Osteocyte (in vitro differentiated cells): ENCODE measurements at places on chromosomes 12 and 14. TPM values are rescaled to one million over a fixed set of nuclear protein-coding genes. Genes with fewer than 3 reads are reported as not detected.
A peak's percentile ranks its signal among the peaks of the same experiment; 100 is the strongest.

- H3K27ac ChIP-seq, result no peak overlapping the region
- H3K4me1 ChIP-seq, result no peaks in the 10 kb centered on the region
- no peak overlapping the region for H3K4me3 ChIP-seq
- DNase-seq, result no peak
- H3K27me3 ChIP-seq, result peaks cover 53% of the 10 kb centered on the region
Measured at GRCh38 chr14:61872452-61872851, 110.2 kb downstream of the SNAPC1 start.

DNA sequence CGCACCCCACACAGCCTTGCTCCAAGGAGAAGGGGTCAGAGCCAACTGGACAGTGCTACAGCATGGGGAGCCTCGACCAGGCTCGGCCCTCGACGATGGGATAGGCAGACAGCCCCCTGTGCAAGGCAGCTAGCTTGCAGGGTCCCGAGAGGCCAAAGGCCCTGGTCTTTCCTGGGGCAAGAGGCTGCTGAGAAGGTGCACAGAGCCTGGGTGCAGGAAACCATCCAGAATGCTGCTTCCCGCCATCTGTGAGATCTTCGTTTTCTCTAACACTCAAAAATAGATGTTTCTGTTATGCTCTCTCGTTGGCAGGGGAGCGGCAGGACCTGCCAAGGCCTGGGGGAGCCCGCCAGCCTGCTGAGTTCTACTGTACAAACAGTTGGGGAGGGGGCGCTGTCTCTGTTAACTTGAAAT lies 168.0 kb upstream of the RTL1 start:
- peak overlapping the region; percentile 90 for H3K27ac ChIP-seq
- DNase-seq, result peak; percentile 69
- no peaks in the 10 kb centered on the region for H3K27me3 ChIP-seq
- H3K4me1 ChIP-seq, result peaks cover 44% of the 10 kb centered on the region

DNA sequence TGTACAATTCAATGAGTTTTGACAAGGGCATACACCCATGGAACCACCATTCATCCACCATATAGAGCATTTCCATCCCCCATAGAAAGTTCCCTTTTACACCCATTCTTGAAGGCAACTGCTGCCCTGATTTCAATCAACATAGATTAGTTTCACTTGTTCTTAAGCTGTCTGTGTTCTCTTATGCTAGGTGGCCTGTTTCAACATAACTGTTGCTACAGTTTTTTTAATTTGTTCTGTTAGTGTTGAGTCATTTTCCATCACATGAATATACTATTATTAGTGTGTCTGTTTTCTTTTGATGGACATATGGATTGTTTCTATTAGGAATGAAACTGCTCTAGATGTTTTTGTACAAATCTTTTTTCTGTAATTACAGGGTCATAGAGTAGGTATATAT lies 123.4 kb downstream of the PTPRQ start:
- H3K27ac ChIP-seq, result peak overlapping the region; percentile 80
- DNase-seq, result no peak
- H3K27me3 ChIP-seq, result no peaks in the 10 kb centered on the region
- H3K4me1 ChIP-seq, result peaks cover 37% of the 10 kb centered on the region
- peaks cover 3% of the 10 kb centered on the region for H3K36me3 ChIP-seq

DNA sequence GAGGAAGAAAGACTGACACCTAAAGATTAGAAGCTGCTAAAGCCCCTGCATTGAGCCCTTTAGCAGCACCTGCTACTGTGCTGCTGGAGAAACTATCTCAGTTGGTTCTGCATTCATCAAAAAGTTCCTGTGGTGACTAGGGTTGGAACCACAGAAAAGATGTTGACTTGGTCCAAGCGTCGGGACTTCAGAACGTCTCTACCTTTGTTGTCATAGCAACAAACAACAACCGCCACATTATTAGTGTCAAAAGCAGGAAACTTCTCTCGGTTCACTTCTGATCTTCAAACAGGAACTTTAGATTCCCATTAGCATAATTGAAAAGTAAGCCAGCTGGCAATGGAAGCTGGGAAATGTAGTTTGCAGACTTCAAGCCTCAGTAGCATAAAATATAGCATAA lies 368.0 kb downstream of the SEC23A start:
- H3K4me3 ChIP-seq, result no peak overlapping the region
- no peak overlapping the region for H3K27ac ChIP-seq
- no peaks in the 10 kb centered on the region for H3K4me1 ChIP-seq
- peaks cover 2% of the 10 kb centered on the region for H3K27me3 ChIP-seq
- no peaks in the 10 kb centered on the region for H3K36me3 ChIP-seq

DNA sequence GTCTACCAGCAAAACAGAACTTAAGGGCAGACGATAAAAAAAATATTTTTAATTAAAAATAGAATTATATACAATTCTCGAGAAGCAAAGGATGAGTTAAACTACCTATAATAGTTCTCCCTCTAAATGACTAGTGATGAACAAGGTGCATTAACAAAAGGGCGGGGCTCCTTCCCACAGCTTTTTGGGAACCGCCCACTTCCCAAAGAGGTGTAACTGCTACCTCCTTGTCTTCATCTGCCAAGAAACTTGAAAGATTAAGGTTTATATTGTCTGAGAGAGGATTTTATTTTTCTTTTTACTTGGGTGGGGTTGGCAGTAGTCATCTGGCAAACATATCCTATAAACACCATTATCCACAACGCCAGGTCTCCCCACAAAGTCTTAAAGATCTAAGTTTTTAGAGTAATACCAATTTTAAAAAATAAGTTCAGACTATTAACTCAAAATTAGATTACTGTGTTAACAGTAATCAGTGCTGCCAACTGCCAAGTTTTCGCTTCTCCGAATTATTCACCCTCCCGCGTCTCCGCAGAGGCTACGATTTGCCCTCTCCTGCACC lies 938 bp downstream of the RALGAPA1 start:
- peak overlapping the region; percentile 95 for H3K4me3 ChIP-seq
- peaks cover 2% of the 10 kb centered on the region for H3K36me3 ChIP-seq
- no peaks in the 10 kb centered on the region for H3K27me3 ChIP-seq
- peaks cover 24% of the 10 kb centered on the region for H3K4me1 ChIP-seq
- no peak for DNase-seq
- peak overlapping the region; percentile 94 for H3K27ac ChIP-seq

GRCh38 chr12:76247026-76247646 lies 101.1 kb downstream of the BBS10 start:
- no peaks in the 10 kb centered on the region for H3K27me3 ChIP-seq
- peaks cover 13% of the 10 kb centered on the region for H3K4me1 ChIP-seq
- H3K36me3 ChIP-seq, result no peaks in the 10 kb centered on the region
- H3K4me3 ChIP-seq, result no peak overlapping the region

- no peaks in the 10 kb centered on the region for H3K36me3 ChIP-seq
- no peaks in the 10 kb centered on the region for H3K27me3 ChIP-seq
- no peak for DNase-seq
- H3K4me3 ChIP-seq, result no peak overlapping the region
- no peak overlapping the region for H3K27ac ChIP-seq
- H3K4me1 ChIP-seq, result no peaks in the 10 kb centered on the region
Measured at GRCh38 chr12:5259523-5259922, 172.4 kb upstream of the NTF3 start.

- H3K27me3 ChIP-seq, result peaks cover 11% of the 10 kb centered on the region
- no peak overlapping the region for H3K4me3 ChIP-seq
Measured at GRCh38 chr12:77625441-77625840, 205.3 kb upstream of the NAV3 start.

- H3K27me3 ChIP-seq, result no peaks in the 10 kb centered on the region
- H3K4me3 ChIP-seq, result no peak overlapping the region
- DNase-seq, result no peak
- H3K4me1 ChIP-seq, result peaks cover 12% of the 10 kb centered on the region
- no peaks in the 10 kb centered on the region for H3K36me3 ChIP-seq
- H3K27ac ChIP-seq, result no peak overlapping the region
Measured at GRCh38 chr12:69966839-69967238, 141.8 kb downstream of the MYRFL start.

GRCh38 chr12:126358806-126359205 lies 1293.6 kb downstream of the AACS start:
- no peak overlapping the region for H3K4me3 ChIP-seq
- no peaks in the 10 kb centered on the region for H3K4me1 ChIP-seq
- DNase-seq, result no peak
- H3K27me3 ChIP-seq, result no peaks in the 10 kb centered on the region
- H3K36me3 ChIP-seq, result no peaks in the 10 kb centered on the region

DNA sequence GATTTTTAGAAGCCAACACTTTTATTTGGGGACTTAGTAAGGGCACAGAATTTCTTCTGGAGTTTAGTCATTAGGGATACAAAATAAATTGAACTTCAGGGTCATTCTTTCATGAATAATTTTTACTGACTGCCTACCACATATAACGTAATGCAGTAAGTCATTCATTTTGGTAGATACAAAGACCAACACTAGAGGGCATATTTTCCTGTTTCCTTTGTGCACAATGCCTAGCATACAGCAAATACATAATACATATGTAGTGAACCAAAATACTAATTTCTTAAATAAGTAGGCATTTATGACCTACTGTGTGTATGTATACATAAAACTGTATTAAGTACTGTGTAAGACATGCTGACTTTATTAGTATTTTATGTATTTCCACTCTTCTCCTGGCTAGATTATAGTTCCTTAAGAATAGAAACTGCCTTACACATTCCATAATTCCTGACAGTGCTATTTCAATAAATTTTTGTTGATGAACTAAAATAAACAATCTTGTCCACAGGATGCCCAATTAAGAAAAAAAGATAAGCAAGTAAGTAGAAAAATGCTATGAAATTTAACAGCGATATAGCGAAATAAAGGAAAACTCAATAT lies 47.9 kb downstream of the PPP1R12A start:
- H3K36me3 ChIP-seq, result peaks cover under 1% of the 10 kb centered on the region
- H3K4me1 ChIP-seq, result peaks cover 79% of the 10 kb centered on the region
- DNase-seq, result no peak
- H3K4me3 ChIP-seq, result no peak overlapping the region
- H3K27ac ChIP-seq, result peak overlapping the region; percentile 63

- peaks cover 2% of the 10 kb centered on the region for H3K36me3 ChIP-seq
- peaks cover 94% of the 10 kb centered on the region for H3K4me1 ChIP-seq
- peak overlapping the region; percentile 97 for H3K27ac ChIP-seq
- no peak for DNase-seq
Measured at GRCh38 chr12:47813511-47814196, 6.0 kb downstream of the HDAC7 start.

GRCh38 chr12:132600048-132601032 lies 10.0 kb downstream of the LRCOL1 start:
- H3K4me1 ChIP-seq, result peaks cover 32% of the 10 kb centered on the region
- no peaks in the 10 kb centered on the region for H3K36me3 ChIP-seq
- DNase-seq, result no peak
- peak overlapping the region; percentile 38 for H3K4me3 ChIP-seq
- no peak overlapping the region for H3K27ac ChIP-seq

AQP6 gene
- total RNA-seq, result not detected in 2 replicates

GPR68 gene
- 0.11 and 0.50 TPM in 2 replicates for total RNA-seq

BCAT1 gene
- 155 and 167 TPM in 2 replicates for total RNA-seq

SIRT4 gene
- total RNA-seq, result 0.94 and 0.97 TPM in 2 replicates

EML5 gene
- 0.18 and 0.19 TPM in 2 replicates for total RNA-seq

RPL10L gene
- not detected in 2 replicates for total RNA-seq
